ENCODE measurements at places on chromosomes 11 and 22.

DNA sequence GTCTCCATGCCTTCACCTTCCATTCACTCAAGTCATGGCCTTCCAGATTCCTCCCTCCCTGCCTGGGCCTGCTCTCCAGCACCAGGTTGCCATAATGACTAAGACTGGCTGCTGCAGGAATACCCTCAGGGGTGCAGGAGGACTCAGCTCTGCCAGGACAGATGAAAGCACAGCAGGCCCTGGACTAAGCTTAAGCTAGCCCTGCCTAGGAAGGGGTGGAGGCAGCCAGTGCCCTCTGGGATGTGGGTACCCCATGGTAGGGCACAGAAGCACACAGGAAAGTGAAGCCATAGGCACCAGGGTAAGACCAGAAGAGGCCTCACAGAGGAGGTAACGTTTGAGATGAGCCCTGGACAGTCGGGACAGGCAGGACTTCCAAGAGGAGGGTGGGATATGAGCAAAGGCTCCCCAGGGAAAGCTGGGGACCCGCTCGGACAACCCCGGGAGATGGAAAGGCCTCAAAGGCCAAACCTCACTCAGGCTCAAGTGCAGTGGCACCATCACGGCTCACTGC is 3.0 kb upstream of the RIN1 start:
- no peak for DNase-seq

DNA sequence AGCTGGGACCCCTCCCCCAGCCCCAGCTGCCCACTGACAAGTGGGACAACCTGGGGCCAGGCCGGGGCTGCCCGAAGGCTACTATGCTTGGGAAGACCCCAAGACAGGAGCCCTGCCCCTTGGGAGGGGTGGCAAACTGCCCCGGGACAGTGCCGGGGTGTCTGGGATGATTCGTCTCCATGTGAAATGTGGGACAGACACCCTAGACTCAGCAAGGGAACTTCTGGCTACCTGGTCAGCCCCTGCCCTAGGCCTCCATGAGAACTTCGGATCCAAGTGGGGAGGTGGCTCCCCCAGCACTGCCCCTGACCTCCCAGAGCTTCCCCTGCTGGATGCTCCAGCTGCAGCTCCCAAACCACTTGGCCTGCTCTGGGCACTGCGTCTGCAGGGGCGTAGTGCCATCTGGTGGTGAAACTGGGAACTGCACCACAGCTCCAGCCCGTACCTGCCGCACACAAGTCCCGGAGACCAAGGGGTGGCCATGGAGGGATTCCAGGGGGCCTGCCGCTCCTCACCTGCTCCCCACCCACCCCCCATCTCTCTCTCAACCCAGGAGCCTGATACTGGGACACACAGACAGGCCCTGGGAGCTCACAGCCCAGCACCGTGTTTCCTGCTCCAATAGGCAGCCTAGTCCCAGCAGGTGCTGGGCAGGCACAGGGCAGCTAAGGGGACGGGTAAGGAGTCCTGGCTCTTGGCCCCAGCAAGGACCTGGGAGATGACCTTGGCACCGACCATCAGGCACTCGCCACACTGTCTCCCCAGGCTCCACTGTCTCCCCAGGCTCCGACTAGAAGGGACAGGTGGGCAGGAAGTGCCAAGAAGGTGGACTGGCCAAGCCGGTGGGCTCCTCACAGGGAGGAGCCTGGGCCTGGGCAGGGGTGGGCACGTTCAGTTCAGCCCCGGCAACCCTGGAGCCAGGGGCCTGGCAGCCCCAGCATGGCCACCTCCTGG is 194.1 kb downstream of the IGLL1 start:
- DNase-seq: peak; percentile 79

- DNase-seq: no peak
Observed at GRCh38 chr11:16605389-16605893, 133.0 kb upstream of the C11orf58 start.

- no peak for DNase-seq
Observed at GRCh38 chr11:31847761-31848160, 36.6 kb upstream of the PAX6 start.

DNA sequence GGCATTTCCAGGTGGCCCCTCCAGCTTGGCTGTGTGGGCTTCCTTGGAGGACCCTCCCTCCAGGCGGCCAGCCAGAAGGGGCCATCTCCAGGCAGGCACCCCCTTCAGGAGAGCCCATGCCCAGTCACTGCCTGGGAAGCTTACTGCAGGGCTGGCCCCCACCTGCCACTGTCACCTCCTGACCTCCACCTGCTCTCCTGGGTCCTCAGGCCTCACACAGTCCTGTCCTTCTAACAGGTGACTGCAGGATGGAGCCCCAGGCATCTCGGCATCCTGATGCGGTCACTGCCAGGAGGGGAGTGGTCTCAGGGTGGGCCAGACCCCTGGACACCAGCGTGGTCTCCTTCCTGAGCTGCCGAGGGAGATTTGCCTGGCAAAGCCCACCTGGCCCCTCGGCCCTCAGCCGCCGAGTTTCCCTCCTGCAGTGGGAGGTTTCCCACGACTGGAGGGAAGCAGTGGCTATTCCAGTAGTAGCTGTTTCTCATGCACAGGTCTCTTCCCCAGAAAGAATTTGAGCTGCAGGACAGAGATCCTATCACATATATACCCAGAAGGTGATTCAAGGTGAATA is 13.0 kb downstream of the TBX1 start:
- DNase-seq: no peak

DNA sequence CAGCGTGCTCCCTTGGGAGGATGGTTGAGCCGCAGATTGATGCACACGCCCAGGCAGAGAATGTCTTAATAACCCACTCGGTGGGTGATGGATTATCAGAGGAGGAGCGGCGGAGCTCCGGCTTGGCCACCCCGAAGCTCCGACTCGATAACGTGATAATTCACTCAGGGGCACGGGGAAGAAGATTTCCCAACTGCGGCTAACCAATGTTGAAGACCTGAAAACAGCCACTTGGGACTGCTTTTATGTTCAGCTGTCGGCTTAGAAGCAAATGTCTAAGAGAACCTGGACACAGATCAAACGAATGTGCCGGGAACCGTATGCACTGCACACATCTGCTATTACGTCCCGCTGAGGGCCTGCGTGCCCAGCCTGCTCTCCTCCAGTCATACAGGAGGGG is 206.8 kb upstream of the CADM1 start:
- peak; percentile 79 for DNase-seq

- no peak for DNase-seq
Observed at GRCh38 chr11:19234231-19234817, 6.4 kb downstream of the E2F8 start.

DNA sequence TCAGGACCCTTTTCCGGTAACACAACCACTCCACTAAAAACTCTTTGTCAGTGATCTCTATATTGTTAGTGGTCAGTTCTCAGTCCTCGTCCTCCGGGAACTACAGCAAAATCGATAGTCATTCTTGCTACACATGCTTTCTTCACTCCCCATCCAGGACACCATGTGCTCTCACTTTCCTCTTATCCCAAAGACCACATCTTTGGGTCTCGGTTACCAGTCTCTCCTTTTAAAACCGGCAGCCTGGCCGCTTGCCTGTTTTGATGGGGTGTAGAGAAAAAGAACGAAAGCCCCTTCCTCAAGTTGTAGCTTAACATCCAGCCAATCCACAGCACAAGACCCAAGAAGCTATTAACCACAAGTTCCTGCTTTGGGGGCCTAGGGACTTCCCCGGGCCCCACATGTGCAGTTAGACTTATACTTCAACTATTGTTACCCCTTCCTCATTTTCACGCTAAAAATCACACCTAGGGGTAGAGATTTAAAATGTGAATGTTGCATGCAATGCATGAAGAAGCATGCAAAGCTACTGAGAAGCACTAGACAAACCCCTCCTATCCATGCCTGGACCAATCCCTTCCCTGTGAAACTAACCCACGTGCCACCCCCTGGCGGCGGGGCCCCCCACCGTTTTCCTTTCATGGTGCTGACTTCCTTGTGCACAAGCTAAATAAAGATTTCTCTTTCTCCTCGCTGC is 1.5 kb upstream of the TOLLIP start:
- DNase-seq: no peak

DNA sequence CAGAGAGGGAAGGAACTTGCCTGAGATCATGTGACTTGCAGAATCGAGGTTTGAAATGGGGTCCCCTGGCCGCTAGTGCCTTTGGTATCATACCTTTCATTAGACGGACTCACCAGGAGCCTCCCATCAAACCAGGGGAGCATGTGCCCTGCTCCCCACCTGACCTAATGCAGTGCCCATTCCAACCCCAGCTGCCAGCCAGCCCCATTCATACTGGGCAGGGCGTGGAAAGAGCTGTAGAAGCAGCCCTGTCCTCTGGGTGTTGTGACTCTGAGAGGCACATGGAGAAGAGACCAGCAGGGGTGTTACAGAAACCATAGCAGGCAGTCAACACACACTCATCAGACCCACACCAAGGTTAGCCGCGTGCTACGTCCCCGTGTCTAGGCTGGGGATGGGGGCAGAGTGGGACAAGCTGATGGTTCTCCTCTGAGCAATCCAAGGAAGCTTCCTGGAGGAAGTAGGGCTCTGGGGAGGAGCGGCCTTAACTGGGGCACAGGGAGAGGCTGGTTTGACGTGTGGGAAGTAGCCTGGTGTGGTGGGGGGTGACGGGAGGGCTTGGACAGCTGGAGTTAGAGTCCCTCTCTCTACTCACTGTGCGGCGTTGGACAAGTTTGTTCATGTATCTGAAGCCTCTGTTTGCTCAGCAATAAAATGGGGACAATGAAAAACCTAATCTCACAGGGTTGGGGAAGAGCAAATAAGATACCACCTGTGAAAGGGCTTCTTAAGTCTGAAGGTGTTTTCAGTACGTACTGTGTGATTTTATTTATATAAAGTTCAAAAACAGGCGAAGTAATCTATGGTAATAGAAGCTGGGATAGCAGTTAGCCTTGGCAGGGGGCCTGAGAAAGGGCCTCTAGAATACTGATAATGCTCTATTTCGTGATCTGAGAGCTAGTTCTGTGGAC is 14.0 kb downstream of the GRIK4 start:
- peak; percentile 36 for DNase-seq

GRCh38 chr11:35274909-35275785 is 136.2 kb downstream of the CD44 start:
- no peak for DNase-seq

DNA sequence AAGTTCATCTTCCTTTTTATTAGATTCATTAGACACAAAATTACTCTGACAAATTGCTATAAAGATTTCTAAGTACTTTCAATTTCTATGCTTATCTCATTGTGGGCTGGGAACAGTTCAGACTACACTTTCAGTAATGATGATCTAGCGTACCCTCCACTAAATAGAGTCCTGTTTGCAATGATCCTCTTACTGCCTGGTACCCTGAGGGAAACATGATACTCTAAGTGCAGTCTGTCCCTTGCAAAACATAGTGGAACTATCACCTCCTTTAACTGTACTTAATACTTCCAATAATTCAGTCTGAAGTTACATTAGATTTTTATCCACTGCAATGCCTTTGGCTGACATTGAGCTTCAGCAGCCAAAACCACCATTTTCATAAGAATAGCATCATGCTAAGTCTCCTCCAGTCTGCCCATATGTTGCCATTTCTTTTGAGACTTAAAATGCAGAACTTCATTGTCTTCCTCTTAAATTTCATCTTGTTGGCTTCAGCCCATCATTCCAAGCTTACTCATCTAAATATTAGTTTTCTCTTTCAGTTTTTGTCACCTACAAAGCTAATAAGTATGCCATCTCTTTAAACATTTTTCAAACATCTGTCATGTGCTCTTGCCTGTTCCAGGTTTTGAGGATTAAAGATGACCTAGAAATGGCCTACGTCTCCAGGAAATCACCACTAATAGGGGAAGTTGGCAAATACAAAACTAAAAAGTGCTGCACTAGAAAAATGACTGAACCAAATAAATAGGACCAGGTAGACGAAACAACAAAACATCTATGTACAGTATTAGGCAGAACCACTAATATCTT is 55.5 kb downstream of the PAK1 start:
- DNase-seq: peak; percentile 6

DNA sequence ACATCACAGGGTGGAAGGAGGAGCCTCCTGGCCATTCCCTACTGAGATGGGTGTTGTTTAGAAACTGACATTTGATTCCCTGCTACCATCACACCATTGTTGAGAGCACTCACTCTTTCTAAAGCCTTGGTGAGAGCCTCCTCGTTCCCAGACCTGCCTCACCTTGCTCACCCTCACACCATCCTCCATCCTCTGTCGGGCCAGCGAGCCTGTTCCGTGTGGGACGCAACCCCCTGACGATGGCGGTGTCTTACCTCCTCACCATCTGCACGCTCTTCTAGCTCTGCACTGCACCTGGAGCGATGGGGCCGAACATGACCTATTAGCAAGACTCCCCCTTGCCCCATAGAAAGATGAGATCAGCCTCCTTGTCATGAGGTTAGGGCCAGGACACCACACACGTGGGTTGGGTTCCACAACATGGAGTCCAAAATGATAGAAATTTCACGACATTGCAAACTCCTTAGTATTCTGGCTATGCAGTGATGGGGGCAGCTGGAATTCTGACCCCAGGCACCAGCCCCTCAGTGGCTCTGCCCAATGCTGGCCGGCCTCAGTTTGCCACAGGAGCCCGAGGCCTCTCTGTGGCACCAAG is 1017.9 kb downstream of the TBC1D22A start:
- DNase-seq: no peak

GRCh38 chr11:119019996-119020395 is 1.4 kb downstream of the TRAPPC4 start:
- no peak for DNase-seq

DNA sequence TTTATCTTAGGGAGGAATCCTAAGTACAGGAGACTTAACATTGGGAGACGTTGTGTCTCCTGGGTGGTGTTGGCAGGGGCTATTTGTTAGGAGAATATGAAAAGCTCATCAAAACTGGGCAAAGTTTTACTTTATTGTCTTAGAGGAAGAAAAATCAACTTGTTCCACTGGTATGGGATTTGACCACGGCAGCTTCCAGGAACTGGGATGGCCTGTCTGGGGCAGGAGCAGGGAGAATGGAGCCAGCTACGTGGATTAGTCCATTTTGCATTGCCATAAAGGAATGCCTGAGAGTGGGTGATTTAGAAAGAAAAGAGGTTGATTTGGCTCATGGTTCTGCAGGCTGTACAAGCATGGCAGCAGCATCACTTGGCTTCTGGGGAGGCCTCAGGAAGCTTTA is 198.4 kb downstream of the ADAMTS15 start:
- no peak for DNase-seq

DNA sequence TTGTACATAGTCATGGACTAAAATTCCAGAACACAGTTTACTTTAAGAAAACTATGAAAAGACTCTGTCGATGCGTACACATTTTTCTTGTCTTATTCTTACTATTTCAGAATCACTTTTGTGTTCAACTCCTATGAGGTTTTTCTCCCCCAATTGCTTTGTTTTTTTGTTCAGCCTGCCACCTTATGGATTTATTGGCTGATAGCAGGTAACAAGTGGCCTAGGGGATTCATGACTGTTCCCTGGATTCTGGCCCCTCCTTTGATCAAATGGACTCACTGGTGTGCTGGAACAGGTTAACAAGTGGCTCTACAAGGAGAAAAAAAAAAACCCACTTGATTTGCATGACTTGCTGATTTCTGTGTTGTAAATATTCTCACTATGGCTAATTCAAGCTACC is 10.6 kb downstream of the MMP20 start:
- DNase-seq: no peak

- no peak for DNase-seq
Observed at GRCh38 chr11:68048681-68049508, 10.1 kb downstream of the TCIRG1 start.
